NCI-H1436 (cell line): ENCODE measurements at places on chromosomes 16 and 17.

- no peak for DNase-seq
Measured at GRCh38 chr16:15658149-15658548, 8.1 kb downstream of the NDE1 start.

- no peak for DNase-seq
Measured at GRCh38 chr16:82510789-82511305, 115.9 kb upstream of the CDH13 start.

DNA sequence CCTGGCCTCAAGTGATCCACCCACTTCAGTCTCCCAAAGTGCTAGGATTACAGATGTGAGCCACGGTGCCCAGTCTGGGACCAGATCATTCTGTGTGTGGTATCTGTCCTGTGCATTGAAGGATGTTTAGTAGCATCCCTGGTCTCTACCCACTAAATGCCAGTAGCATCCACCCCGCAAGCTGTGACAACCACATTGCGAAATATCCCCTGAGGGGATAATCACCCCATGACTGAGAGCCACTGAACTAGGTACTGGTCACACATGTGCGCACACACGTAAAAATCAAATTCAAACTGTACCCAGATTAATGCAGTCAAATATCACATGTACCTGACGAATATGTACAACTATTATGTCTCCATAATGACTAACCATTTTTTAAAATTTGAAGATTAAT, 35.8 kb downstream of the TEKT5 start:
- DNase-seq = no peak

DNA sequence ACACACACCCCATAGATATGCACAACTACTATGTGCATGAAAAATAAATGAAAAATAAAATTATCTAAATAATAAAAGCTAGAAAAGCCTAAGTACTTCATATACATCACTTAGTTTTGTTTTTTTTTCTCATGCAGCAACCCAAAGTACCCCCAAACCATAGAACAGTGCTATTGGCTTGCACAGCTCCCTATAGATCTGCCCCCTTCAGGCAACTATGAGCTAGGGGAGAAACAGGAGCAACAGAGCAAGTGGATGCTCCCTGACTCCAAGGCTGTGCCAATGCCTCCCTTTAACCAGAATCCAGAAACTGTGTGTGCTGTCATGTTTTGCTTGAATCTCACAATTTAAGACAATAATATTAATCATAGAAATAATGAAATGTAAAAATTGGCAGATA, 605.5 kb downstream of the TOX3 start:
- DNase-seq = no peak

GRCh38 chr16:49488336-49488735, 114.7 kb downstream of the C16orf78 start:
- DNase-seq = no peak

- no peak for DNase-seq
Measured at GRCh38 chr17:613725-614124, 100.9 kb downstream of the VPS53 start.

DNA sequence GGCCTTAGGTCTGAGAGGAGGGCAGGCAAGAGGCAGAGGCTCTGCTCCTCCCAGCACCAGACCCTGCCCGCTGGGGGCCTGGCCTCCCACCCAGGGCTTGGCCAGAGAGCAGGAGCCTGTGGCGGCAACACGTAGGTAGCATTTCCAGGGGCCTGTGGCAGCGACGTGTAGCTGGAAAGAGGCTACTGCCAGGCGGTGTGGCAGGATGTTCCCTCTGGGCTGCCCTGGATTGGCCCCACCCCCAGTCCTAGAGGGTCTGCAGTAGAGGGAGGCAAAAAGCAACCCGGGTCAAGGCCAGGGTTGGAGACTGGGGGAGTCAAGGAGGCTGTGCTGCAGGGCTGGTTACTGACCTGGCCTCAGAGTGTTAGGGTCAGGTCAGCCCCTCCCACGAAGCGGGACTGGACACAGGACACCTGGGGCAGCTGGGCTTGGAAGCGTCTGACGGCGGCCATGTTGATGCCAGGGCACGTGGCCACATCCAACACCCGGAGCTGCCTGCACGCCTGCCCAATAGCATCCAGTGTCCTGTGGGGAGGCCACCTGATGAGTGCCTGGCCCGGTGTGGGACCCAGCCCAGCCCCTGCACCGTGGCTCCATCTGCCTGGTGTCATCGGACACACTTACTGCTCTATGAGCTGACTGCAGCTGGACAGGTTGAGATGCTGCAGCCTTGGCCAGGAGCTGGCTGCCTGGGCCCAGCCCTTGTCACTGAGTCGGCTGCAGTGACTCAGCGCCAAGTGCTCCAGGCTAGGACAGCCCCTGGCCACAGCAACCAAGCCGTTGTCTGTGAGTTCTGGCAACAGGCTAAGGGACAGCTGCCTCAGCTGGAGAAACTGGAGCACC, 8.5 kb downstream of the ELMO3 start:
- no peak for DNase-seq

DNA sequence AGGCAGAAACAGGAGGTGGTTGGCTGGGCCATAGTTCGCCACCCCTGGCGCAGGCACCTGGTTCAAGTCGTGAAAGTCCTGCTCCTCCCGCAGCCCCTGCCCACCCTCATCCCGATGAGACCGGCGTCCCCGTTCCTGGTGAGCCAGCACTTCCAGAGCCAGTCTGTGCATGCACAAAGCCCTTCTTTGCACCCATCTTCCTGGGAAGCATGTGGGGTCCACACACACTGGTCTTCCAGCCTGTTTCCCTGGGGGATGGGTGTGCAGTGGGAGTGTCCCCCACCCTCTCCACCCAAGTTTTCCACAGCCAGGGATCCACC, 1.6 kb upstream of the ZG16B start:
- no peak for DNase-seq

DNA sequence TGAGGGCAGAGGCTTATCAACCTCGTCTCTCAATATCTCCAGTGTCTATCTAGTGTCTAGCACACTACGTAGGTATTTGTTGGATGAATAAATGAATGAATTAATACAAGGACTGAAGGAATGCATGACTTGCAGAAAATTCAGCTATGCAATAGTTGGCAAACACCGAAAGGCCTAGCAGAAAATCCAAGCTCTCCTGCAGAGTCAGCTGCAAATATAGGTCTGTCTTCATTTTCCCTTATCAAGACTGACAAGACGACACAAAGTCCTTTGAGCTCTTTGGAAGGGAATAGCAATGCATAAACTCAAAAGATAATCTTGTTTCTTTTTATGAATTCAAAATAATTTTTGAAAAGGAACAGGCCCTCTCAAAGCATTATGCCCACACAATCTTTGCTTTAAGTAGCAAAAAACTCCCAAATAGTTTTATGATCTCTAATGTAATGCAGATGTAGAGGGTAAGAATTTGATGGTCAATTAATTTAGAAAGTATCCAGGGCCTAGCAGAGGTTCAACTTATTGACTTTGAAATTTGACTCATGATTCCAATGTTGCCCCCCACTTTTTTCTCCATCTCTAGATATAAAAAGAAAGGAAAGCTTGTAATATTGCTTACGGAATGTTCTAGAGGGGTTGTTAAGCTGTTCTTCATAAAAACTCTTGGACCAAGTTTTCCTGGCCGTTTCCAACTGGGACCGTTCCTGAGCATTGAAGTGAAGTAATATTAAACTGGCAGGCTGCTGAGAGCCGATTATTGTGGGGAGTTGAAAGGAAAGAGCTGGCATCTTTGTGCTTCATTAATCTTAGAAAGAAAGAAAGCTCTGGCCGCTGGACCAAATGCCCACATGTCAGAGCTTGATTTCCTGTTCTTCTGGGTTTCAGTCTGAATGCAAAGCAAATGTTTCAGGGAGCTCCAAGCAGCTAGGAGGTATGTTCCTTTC, 227.3 kb downstream of the HS3ST3A1 start:
- no peak for DNase-seq

DNA sequence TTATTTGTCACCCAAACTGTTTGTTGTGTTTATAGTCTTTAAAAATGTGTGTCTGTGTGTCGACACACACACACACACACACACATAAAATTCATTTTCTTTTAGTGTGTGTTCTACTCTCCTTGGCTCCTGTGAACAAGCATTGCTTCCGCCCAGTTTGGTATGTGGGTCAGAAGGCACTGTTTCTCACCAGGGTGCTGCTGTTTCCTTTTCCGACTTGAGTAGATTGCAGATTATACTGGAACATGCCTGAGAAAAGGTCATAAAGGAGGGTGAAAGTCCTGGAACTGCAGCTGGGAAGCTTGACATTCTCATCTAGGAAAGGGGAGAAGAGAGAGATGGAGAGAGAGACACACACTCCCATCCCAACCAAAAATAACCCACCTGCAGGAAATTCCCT, 330.3 kb downstream of the BCAS3 start:
- DNase-seq = no peak
